Inflammatory macrophage treated with lipopolysaccharide for 4 hours (primary cell): ENCODE measurements at places on chromosomes 6 and 20.

- DNase-seq, result no peak
These were observed 39.9 kb upstream of the SULF2 start for GRCh38 chr20:47825011-47825762.

- DNase-seq, result no peak
These were observed 78.8 kb upstream of the RALY start for GRCh38 chr20:33914919-33915318.

DNA sequence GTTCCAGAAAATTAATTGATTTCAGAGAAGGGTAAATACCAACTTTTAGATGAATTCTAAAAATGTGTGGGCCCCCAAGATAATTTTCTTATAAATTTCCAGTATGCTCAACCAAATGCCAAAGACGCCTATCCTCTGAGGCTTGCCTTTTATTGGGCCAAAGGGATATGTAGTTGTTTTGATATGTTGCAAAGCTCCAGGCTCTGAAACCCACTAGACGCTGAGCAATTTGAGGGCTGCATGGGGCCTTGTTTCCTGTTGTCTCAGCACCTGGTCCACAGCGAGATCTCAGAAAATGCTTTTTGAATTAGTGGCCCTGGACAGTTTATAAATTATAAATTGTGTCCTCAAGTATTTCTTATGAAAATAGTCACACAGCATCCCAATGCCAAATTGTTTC lies 397.2 kb downstream of the SAMD5 start:
- DNase-seq, result no peak

- no peak for DNase-seq
These were observed 42.6 kb upstream of the HDGFL1 start for GRCh38 chr6:22526736-22527135.

GRCh38 chr6:109944448-109944847 lies 33.7 kb upstream of the GPR6 start:
- no peak for DNase-seq

- DNase-seq, result no peak
These were observed 23.8 kb downstream of the MANEA start for GRCh38 chr6:95601133-95601532.

GRCh38 chr20:13105864-13106457 lies 97.2 kb downstream of the SPTLC3 start:
- peak; percentile 33 for DNase-seq

- no peak for DNase-seq
These were observed 429.0 kb upstream of the NRSN1 start for GRCh38 chr6:23696992-23697391.

- peak; percentile 27 for DNase-seq
These were observed 103.0 kb downstream of the EDN3 start for GRCh38 chr20:59403261-59403961.

GRCh38 chr6:20708367-20709124 lies 174.3 kb downstream of the CDKAL1 start:
- DNase-seq, result no peak

- DNase-seq, result no peak
These were observed 32.7 kb upstream of the NKX2-4 start for GRCh38 chr20:21430020-21430419.

DNA sequence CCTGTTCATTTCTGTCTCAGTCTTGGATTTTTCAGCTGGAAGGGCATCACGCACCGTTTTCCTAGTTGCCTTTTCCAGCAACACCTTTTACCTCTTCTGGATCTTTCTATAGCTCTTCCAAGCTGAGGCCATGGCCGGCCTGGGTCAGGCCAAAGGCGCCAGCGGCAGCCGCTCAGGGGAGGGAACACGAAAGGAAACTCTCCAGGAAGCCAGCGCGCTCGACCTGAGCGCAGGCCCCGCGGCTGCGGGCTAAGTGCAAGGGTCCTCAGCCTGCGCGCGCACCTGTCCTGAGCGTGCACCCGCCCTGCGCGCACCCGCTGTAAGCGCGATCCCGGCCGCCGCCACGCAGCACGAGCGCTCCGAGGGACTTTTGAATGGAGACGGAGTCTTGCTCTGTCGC lies 43.8 kb upstream of the TMEM181 start:
- no peak for DNase-seq

DNA sequence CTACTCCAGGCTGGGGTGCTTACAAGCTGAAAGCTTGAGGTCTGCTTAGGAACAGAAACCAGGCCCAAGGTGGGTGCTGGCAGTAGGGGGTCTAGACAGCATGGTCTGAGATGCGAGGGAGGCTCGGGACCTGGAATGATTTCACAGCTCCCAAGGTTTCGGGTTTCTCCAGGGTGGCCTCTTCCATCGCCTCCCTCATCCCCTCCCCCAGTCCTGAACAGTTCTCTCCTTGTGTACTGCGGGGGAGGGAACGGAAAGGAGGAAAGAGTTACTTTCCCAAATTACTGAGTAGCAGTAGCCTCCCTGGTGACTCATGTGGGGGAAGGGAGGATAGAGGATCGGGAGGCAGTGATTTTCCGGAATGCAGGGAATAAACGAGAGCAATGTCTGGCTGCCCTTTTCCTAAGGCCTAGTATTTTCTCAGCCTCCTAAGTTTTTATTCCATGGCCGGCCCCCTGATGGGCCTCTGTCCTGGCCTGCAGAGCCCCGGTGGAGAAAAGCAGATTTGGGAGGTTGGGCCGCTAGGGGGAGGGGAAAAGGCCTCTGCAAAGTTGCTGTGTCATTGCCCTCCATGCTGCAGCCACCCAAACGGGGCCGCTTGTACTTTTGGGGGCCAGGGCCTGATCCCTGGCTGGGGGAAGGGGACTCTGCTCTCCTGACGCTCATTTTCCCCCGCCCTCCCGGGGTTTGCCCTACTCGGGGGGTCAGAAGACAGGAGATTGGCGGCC lies 1.5 kb downstream of the BRD2 start:
- DNase-seq, result peak; percentile 92

GRCh38 chr6:161618831-161619454 lies 345.1 kb upstream of the AGPAT4 start:
- no peak for DNase-seq

DNA sequence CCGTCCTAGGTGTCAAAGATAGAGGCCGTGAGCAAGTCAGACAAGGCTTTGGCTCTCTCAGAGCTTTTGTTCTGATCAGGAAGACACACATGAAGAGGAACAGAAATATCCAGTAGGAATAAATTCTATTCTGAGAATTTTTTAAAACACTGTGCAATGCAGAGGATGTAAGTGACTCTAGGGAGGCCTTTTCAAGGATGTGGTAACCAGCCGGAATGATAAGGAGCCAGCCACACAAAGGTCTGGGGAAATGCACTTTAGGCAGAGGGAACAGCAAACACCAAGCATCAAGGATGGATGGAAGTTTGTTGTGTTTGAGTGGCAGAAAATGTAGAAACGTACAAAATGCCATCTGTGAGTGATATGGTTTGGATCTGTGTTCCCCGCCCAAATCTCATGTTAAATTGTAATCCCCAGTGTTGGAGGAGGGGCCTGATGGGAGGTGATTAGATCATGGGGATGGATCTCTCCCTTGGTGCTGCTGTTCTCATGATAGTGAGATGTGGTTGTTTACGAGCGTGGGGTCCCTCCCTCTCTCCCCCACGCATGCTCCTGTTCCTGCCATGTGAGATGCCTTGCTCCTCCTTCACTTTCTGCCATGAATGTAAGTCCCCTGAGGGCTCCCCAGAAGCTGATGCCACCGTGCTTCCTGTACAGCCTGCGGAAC lies 93.6 kb upstream of the CDYL start:
- DNase-seq, result no peak

DNA sequence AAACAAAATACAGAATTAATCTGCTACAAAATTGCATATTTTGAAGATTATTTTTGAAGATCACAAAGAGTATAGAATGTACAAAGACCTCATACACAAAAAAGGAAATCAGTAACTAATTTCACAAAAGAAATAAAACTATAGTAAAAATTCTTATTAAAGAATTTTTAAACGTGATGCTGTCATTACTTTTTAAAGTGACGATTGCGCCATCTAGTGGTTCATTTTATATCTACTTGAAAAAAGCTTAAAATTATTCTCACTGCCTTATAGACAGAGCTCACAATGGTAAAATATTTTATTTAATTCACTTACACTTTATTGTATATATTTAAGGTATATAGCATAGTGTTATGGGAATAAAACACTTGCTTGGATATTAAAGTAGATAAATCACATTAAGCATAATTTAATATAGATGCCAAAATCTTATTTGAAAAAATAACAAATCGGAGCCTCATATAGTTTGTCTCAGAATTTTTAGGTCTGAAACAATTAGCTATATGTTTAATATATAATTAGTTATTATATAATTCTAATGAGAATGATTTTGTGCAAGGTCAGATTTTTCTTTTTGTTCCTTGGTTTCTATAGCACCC lies 128.8 kb downstream of the PHF3 start:
- DNase-seq, result peak; percentile 58
